ENCODE measurements at places on chromosomes 2 and 18.
A peak's percentile ranks its signal among the peaks of the same experiment; 100 is the strongest.

GRCh38 chr2:64873472-64873924 lies 115.7 kb upstream of the SLC1A4 start:
- DNase-seq, result peak; percentile 75

DNA sequence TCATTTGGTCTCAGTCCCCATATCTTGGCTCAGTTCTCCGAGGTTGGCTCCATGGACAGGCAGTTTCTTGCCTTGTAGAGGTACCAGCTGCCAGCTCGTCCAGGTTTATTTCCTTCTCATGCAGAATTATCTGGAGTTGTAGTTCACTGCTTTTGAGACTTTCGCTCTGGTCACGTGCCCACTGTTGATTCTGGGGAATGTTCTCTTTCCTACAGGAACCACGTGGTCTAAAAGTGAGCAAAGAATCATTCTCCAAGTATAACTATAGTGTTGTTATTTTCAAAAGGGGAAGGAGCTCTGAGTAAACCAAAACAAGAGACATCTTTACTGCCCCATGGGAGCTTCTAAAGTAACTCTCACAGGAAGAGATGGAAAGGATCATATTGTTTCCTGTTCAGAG lies 41.2 kb upstream of the RAB27B start:
- no peak for DNase-seq

DNA sequence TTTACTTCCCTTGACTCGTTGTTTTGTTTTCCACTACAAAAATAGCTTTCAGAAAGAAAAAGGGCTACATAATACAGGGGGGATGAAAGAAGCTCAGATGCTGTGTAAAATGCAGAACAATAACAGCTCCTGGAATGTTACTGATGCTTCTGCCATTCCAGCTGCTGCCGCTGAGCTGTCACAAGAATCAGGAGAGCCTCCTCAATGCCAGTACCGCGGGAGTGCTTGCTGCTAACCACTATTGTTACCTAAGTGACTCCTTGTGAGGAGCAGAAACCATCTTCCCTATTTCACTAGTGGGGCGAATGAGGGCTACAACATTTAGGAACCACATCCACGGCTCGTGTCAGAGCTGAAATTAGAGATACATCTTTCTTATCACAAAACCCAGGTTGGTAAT lies 384.8 kb downstream of the GALR1 start:
- DNase-seq, result no peak

- no peak for DNase-seq
Observed at GRCh38 chr2:218020281-218020680, 17.5 kb upstream of the TNS1 start.

DNA sequence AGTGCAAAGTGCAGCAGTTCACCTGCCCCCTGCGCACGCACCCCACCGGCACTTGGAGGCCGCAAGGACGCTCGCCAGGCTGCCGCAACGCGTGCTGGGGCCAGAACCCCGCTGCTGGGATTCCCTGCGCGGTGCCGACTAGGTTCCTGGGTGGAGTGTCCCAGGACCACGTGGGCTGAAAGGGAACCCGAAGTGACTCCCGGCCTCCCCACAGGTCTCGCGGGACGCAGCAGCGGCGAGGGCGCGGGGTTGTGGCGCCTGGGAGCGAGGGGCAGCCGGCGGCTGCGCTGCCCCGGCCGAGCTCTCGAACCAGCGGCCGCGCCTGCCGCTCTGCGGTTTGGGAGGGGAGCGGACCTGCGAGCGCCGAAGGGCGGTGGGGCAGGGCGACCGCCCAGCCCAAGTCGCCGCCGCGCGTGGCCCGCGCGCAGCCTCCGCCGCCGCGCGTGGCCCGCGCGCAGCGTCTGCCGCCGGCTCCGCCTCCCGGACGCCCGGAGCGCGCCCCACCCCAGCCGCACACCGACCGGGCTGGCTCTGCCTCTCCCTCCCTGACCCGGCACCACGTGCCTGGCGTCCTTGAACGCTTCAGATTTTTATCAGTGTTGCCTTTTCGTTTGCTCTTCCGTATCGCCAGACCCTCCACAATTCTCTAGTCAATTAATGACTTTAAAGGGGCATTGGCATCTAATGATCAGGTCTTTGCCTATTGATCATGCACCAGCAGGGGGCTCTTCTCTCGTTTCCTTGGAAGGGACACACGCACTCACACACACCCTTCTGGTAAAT lies at the start of gene FTCDNL1:
Gene FTCDNL1 (minus strand): TSS at position 475 of the 783 bp plus-strand sequence. CDS start 2,230 bp downstream, outside the sequence.
- DNase-seq, result peak; percentile 52

- no peak for DNase-seq
Observed at GRCh38 chr18:63596964-63597363, 9.8 kb downstream of the SERPINB13 start.

DNA sequence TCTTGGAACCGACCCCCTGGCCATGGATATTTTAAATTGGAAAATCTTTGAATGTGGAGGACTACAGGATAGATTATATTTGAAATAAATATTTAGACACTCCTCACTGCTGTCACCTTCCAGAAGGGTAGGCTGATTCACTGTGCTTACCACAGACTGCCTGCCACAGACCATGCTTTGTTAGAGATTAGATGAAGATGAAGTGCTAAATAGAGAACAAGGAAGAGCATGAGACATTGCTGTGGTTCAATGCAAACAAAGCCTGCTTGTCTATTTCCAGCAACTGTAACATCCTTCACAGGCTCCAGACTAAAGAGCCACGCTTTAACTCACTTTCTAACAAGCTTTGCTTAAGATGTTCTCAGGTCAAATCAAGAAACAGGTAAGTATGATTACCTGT lies 81.0 kb upstream of the TMEM17 start:
- no peak for DNase-seq

- DNase-seq, result no peak
Observed at GRCh38 chr2:187529977-187530721, 24.1 kb downstream of the TFPI start.

DNA sequence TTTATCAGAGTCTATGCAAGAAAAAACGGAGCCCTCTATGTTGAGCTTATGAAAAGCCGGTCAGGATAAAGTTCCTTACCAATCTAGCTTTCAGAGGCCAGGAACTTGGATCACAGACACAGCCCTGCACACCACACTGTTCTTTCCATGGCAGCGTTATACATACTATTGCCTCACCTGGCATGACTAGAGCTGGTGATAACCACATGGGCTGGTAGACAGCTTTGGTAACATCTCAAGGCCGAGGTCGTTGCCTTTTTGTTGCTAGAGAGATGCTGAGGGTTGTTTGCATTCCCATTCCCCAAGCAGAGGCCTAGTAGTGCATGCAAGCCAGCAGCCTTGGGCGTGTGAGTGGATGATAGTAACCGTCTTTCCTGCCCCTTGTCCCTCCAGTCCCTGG lies 78.0 kb downstream of the ITGB1BP1 start:
- DNase-seq, result no peak

- no peak for DNase-seq
Observed at GRCh38 chr2:200590090-200590489, 4.3 kb downstream of the AOX1 start.

- DNase-seq, result no peak
Observed at GRCh38 chr18:5918205-5918858, 23.0 kb upstream of the TMEM200C start.

DNA sequence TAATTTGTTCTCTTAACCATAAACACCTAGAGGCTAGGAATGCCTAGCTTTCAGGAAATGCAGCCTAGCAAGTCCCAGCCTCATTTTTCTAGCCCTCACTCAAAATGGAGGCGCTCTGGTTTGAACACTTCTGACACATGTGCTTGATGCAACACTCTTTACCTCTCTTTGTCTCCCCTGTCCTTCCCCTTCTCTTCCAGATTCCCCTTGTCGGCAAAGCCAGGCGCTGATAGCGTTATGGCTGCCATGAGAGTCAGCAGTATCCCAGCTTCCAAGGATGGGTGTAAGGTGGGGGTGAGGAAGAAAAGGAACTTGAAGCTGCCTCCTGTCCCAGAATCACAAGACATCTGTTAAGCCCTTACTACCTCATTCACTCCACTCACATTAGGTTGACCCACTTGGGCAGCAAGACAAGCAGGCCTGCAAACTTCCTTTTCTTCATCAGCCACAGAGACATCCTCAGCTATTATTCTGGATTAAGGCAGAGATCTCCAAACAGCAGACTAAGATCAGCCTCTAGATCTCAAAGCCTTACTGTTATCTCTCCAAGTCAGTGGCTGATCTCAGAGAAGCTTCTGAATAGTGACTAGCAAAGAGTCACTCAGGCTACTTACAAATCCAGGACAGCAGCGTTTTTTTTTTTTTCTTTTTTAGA lies 1.9 kb upstream of the ST3GAL5 start:
- DNase-seq, result no peak

DNA sequence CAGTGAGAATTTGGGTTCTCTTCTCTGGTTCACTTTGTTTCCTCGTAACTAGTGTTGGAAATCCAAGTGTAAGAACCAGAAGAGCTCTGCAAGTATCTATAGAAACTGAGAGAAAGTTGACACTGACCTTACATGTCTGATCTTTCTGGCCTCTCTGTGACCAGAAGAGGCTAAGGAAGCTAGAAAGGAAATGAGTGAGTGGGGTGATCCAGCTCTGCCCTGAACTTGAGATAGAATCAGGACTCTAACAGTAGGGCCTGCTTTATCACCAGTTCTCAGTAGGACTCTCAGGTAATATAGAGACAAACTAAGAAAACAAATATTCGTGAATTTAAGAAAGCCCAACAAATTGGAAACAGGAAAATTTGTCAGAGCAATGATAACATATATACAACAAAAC lies 441.2 kb upstream of the ZNF804A start:
- DNase-seq, result no peak

- no peak for DNase-seq
Observed at GRCh38 chr2:8851811-8852560, 14.6 kb upstream of the KIDINS220 start.

- DNase-seq, result no peak
Observed at GRCh38 chr2:172635548-172635947, 79.7 kb downstream of the PDK1 start.

DNA sequence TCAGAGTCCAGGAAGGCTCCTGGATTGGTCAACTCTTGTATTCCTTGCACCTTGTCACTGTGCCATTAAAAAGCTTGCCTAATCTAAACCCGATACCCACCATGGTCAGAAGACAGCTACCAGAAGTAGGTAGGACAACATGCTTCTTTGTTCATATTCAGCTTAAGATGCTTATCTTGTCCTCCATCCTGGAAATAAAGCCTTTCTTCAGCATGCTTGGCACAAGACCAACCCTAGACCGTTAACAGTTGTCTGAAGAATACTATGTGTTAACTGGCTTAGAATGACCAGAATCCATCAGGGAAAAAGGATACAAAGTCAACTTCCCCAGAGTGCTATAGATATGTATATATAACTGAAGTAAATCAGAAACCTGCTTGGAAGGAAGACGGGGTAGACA lies 193.9 kb downstream of the ZRANB3 start:
- DNase-seq, result no peak

DNA sequence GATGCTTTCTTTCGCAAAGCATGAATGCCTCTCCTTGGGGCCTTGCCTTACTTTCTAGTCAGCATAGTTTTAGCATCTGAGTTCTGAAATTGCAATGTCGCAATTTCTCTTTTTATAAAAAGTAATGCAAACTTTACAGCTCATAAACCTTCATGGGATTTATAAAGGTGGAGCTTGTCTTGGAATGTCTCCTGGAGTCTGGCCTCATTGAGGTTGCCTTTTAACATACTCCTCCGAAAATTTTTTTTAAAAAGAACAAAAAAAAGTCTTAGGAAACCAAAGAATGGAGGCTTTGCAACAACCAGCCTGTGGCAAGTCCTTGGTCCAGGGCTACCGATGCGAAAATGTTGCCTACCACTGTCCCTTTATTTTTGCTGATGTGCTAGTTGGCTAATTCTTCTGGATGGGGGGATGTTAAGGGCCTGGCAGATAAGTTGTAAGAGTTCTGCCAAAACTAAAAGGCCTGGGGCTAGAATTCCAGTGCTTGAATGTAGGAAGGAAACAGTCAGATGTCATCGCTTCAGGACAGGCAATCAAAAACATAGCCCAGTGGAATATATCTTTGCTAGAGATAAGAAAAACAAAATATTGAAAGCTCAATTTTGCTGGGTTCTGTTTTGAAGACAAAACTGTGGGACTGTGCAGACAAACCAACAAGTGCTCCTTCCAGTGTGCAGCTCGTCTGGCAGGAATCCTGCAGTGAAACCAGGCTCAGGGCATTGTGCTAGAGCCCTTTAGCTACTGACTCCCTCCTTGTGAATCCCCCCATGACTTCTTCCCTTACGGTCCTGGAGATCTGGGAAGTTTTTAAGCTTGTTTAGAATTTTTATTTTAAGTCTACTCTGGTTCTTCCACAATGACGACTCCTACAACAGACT lies 213.0 kb downstream of the PIEZO2 start:
- no peak for DNase-seq

DNA sequence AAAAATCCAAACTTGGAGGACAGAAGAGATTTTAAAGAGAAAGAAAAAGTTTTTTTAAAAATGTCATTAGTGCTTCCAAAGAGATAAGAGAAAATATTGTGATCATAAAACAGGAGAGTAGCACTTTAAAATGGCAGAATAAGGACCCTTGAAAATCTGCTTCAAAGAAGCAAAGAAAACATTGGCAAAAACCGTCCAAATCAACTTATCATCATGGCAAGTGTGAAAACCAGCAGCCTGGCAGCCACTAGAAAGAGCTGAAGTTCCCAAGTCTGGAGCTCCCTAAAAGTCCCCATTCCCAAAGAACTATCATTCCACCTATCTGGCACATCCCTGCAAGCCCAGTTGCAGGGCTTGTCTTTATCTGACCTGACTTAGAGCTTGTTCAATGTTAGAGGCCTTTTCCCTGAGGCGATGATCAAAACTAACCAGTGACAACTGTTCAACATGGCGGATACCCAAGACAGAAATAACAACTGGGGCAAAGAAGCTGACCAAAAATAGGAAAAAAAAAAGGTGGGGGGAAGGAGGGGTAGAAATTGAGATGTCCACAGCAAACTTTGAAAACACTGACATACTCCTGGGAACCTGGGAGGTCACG lies 24.6 kb upstream of the RNU4ATAC start:
- no peak for DNase-seq

GRCh38 chr2:179556425-179556824 lies 291.8 kb upstream of the SESTD1 start:
- DNase-seq, result no peak

GRCh38 chr2:219358170-219359075 lies 25.9 kb upstream of the RESP18 start:
- DNase-seq, result no peak

GRCh38 chr18:73431620-73432019 lies 563.8 kb upstream of the NETO1 start:
- no peak for DNase-seq

- no peak for DNase-seq
Observed at GRCh38 chr18:27749194-27749593, 427.7 kb downstream of the CDH2 start.

- DNase-seq, result no peak
Observed at GRCh38 chr18:44678725-44679055, 2.0 kb upstream of the SETBP1 start.

GRCh38 chr18:49368161-49368875 lies 92.1 kb downstream of the DYM start:
- no peak for DNase-seq
